ENCODE measurements at places on chromosomes 6 and 20.

- DNase-seq: no peak
Measured at GRCh38 chr6:169839898-169840631, 88.6 kb downstream of the ERMARD start.

DNA sequence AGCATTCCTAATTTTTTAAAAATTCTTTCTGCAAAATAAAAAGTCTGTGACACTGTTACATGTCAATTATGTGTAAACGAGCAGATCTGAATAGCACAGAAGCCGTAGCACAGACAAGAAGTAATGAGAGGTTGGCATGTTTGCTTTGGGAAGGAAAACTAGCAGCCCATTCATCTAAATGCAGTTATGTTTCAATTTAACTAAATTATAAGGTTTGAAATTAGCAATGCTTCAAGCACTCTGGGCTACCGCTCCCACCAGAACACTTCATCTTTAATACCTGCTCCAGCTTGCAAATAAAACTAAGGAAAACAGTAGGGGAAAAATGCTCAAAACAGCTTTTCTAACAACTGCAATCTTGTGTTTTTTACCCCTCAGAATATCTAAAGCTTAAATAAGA lies 73.9 kb downstream of the PTPRK start:
- DNase-seq: no peak

GRCh38 chr6:165822501-165822900 lies 159.5 kb upstream of the PDE10A start:
- no peak for DNase-seq

DNA sequence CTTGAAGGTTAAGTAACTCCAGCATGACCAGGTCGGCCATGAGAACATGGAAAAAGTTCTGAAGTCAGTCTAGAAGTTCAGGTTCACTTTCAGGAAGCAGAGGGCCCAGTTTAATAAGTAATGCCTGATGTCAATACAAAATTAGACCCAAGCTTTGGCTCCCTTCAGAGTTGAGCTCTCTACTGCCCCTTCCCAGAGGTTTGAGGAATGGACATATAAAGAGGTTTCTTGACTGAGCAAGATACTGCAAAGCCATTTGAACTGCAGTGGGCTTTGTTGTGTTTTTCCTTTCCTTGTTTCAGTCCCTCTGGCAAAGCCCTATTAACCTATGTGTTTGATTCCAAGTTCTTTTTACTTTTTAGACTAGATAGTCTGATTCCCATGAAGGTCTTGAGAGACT lies 97.8 kb upstream of the PREP start:
- no peak for DNase-seq

- DNase-seq: no peak
Measured at GRCh38 chr20:21167261-21167660, 41.4 kb downstream of the KIZ start.

GRCh38 chr20:58321205-58321604 lies 11.7 kb downstream of the RAB22A start:
- DNase-seq: no peak

GRCh38 chr20:19756761-19757486 lies 1.1 kb upstream of the RIN2 start:
- no peak for DNase-seq

DNA sequence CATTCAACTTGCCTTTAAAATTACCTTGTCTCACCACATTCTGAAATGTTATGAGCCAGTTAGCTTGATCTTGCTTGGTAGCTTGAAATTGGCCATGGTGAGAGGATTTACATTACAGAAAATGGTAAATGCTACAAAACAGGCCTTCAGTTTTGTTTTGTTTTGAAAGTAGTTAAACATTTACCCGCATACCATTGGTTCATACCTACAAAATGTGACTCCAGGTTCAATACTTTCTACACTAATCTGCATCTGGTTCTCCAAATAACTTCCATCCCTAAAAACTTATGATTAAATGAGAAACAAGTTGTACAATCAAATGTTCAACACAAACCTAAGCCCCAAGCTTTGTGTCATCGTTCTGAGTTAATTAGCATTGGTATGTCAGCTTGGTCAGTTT lies 30.5 kb upstream of the MYBL2 start:
- DNase-seq: no peak

DNA sequence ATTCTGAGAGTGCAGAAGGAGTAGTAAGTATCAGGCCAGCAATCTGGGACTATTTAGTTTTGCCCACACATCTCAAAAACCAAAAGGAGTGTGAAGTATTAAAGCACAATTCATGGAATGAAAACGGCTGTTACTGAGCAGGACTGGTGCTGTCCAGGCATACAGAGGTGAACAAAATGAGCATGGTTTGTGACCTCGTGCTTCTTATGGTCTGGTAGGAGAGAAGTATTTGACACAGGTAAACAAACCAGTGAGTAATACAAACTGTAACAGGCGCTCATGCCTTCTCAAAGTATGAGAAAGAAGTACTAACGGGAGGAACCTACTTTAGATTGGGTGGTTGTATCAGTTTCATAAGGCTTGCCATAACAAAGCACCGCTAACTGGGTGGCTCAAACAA lies 17.5 kb upstream of the NRN1 start:
- DNase-seq: no peak

DNA sequence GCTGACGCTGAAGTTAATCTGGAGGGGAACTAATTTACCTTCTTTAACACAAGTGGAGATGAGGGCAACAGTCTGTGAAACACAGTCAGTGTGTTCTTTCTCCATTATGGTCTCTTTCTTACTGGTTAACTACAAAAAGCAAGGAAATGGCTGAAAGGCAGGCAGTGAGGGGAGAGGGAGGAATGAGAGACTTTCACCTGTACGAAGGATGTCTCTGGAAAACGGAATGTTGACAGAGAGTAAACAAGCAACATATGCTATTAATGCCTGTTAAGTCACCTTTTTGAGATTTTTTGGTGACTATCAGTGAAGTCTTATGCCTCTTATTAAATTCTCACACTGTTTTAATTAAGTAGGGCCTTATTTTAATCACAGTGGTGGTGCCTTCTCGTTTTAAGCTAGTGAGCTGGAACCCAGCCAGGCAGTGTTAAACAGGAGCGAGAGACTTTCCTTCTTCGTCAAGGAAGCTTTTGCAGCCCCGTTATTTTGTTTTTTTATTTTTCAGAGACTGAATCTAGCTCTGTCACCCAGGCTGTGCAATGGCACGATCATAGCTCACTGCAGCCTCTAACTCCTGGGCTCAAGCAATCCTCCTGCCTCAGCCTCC lies 165.6 kb downstream of the ATXN1 start:
- DNase-seq: no peak

- no peak for DNase-seq
Measured at GRCh38 chr6:41878961-41879405, 16.2 kb downstream of the USP49 start.

- DNase-seq: peak; percentile 36
Measured at GRCh38 chr20:47272893-47273590, 83.5 kb downstream of the ZMYND8 start.

GRCh38 chr6:39561536-39562266 lies 163.5 kb downstream of the KIF6 start:
- DNase-seq: no peak

Measured in activated naive CD4-positive, alpha-beta T cell treated with Interleukin-2 at 50 U/mL for 16 hours (primary cell).